ENCODE measurements at places on chromosomes 2 and 18.

GRCh38 chr2:240452462-240453256 lies 17.2 kb downstream of the GPC1 start:
- DNase-seq: no peak

DNA sequence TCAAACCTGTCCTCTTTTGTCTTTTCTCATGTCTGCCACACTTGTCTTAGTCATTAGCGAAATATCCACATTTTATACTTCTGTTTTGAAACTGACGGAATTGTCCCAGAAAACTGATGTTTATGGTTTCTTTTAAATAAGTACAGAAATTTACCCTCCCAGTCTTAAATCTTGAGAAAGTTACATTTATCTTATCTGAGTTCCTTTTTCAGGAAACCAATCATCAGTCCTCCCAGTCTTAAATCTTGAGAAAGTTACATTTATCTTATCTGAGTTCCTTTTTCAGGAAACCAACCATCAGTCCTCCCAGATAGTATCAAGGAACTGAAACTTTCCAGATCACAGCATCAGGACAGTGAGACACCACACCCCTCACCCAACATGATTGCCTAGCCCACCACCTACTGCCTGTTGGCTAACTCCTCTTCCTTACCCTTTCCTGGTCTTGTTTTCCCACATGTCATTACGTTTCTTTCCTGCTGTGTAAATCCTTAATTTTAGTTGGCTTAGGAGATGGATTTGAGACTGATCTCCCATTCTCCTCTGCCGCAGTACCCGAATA lies 247.7 kb downstream of the PTPRM start:
- no peak for DNase-seq

DNA sequence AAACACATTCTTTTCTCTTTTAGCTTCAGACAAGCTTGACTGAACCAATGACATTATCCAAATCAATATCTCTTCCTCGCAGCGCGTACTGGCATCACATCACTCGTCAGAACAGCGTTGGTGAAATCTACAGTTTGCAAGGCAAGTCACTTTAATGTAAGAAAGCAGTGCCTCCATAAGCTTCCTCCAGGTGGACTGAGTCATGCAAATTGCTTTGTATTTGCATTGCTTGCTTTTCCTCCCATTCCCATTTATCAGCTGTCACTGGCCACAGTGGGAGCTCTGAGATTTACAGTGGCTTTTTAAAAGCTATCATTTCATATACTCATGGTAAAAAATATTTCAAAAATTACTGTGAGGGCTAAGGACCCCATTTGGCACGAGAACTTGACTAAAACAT lies 189.9 kb downstream of the CD226 start:
- no peak for DNase-seq

DNA sequence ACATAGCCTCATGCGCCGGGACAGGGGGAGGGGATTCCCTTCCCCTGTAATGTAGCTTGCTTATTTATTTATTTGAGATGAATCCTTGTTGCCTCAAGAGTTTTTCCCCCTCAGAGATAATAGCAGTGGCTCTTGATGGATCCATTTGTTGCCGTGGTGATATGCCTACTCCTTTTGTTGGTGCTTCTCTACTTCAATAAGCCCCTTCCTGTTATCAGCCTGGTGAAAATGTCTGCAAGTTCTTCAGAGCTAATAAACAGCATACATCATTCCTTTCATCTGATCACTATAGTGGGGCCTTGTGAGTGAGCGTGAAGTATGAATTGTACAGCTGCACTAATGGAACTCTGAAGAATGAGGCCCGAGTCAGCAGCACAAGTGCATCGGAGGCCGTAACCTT lies 19.4 kb downstream of the FZD5 start:
- DNase-seq: no peak

DNA sequence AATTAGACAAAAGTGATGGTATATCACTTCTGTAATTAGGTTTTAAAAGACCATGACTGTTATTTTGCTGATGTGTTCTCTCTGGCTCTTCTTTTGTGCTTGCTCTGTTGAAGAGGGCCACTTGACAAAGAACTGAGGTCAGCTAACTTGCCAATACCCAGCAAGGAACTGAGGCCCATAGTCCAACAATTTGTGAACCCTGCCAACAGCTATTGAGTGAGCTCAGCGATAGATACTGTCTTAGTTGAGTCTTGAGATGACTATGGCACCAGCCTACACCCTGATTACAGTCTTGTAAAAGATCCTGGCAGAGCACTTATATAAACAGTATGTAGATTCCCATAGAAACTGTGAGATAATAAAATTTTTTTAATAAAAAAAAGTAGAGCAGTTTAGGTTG lies 103.0 kb downstream of the BMPR2 start:
- DNase-seq: no peak

GRCh38 chr18:68498185-68498584 lies 216.7 kb downstream of the TMX3 start:
- DNase-seq: no peak

DNA sequence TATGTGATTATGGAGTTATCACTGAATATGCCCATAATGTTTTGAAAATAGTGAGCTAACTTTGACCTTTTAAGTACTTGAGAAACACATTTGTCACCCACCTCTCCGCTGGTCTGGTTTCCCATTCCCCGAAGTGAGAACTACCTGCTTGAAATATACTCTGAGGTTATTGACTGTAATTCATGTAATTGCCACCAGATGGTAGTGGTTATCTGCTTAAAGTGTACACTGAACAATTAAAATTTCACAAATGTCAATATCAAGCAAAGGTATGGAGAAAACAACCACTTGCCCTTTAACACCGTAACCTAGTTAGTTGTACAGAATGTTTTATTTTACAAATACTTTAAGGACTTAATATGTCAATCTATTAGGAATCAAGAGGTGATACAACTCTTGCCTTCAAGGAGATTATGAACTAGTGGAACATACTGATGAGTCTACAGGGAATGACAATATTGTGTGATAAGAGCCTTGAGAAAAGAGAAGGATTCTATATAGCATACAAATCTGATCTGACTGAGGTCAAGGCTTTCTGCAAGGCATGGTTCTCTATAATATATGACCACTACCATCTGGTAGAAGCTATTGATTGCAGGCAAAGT lies 316.8 kb upstream of the KCNH7 start:
- DNase-seq: no peak

- DNase-seq: no peak
Observed at GRCh38 chr18:78659748-78660147, 319.9 kb upstream of the SALL3 start.

- DNase-seq: no peak
Observed at GRCh38 chr2:119748135-119748534, 11.6 kb upstream of the PTPN4 start.

GRCh38 chr18:40687399-40687798 lies 1267.6 kb upstream of the PIK3C3 start:
- no peak for DNase-seq

- no peak for DNase-seq
Observed at GRCh38 chr2:47277987-47278386, 122.9 kb upstream of the STPG4 start.

DNA sequence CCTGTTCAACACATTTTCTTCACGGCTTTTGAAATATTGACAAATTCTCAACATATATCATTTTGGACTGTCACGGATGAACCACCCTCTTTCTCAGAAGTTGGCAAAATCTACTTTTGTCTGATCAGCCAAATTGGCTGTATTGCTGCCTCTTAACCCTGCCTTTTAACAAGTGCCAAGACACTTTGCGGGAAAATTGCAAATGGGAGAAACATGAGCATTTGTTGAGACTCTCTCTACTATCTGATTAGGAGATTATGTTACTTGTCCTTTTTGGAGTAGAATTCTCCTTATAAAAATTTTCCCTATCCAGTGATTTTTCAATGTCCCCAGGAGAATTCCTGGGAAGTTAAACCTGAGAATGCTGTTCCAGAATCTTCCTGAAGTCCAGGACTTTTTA lies 256.2 kb upstream of the ZSWIM2 start:
- no peak for DNase-seq

GRCh38 chr2:9164112-9164608 lies 42.5 kb upstream of the ASAP2 start:
- no peak for DNase-seq

- no peak for DNase-seq
Observed at GRCh38 chr2:48145845-48146452, 239.7 kb upstream of the FBXO11 start.

- DNase-seq: no peak
Observed at GRCh38 chr2:51624995-51625394, 593.1 kb upstream of the NRXN1 start.

- DNase-seq: no peak
Observed at GRCh38 chr2:215397632-215398341, 38.1 kb downstream of the FN1 start.

DNA sequence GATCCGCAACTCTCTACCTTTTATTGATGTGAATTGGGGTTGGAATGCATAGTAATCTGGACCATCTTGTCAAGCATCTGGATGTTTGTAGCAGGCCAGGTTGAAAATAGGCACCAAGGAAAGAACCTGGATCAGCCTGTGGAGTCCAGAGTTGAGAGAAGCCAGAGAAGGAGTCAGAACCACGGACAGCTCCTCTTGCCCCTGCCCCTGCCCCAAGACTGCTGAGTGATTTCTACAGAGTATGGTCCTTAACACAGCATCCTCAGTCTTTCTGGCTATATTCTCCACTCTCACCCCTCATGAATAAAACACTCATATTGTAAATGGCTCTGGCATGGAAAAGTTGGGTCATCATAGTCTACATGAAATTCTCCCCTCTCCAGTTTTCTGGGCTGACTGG lies 154.6 kb downstream of the LOXHD1 start:
- DNase-seq: no peak

DNA sequence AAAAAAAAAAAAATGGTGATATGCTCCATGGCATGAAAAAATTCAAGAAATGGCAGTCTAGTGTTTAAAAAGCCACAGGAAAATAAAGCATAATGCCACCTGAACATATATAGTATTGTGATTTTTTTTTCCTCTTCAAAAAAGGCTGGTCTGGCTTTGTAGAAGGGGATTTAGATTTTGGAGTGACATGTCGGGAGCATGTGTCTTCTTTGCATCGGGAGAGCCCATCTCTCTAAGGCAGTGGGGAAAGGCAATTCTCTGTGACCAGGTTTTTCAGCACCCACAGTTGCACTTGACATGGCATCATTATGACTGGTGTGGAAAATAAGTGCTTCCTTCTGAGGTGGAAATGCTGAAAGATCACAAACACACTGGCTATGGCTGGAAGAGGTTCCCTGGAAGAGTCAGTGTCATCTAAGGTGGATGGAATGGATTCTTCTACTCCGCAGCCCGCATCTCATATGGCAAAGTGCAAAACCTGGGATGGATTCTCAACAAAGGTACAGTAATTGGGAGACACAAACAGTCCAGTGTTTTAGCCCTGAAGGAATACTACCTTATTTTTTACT lies 172.5 kb downstream of the AGAP1 start:
- peak; percentile 40 for DNase-seq

- no peak for DNase-seq
Observed at GRCh38 chr2:28729698-28730097, 21.9 kb upstream of the PPP1CB start.

- DNase-seq: no peak
Observed at GRCh38 chr2:97736608-97737330, 23.4 kb downstream of the ZAP70 start.

DNA sequence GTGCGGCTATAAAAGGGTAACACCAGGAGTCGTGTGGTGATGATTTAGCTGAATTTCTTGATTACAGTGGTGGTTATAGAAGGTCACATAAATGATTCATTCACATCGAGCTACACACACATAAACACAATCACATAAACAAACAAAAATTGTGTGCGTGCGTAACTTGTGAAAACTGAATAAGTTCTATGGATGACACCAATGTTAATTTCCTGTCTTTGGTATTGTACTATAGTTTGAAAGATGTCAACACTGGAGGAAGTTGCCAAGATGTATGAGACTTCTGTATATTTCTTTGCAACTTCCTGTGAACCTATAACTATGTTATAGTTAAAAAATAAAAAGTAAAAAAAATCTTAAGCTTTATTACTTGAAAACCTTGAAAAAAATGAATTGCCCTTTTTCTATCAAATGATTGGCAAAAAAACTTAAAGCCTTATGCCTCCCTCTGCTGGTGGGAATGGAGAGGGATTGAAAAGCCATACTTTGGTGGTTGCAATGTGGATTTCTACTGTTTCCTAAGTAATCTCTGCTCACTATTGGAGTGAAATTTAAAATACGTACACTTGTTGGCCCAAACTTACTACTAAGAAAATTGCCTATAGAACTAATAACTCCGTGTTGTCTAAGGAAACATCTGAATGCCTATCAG lies 227.7 kb downstream of the RPIA start:
- DNase-seq: no peak

GRCh38 chr2:173657996-173658717 lies 303.5 kb downstream of the CDCA7 start:
- no peak for DNase-seq

DNA sequence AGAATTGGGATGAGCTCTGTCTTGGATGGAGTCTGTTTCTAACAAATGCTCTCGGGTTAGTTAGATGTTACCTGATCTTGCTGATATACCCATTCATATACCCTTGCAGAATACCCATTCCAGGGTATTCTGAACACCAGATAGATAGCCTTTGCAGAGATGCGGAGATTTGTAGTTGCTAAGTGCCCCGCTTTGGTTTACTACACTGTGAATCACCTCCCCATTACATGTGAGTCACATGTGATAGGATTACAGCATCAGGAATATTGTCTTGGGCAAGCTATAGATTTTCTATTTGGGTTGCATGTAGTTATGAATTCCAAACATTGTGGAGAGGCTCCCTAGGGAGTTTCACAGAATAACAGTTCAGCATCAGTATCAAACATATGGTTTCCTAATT lies 3.8 kb downstream of the VSNL1 start:
- DNase-seq: no peak

- DNase-seq: no peak
Observed at GRCh38 chr2:38092196-38092902, 16.4 kb upstream of the CYP1B1 start.

GRCh38 chr2:14700753-14701152 lies 68.2 kb downstream of the LRATD1 start:
- DNase-seq: no peak

DNA sequence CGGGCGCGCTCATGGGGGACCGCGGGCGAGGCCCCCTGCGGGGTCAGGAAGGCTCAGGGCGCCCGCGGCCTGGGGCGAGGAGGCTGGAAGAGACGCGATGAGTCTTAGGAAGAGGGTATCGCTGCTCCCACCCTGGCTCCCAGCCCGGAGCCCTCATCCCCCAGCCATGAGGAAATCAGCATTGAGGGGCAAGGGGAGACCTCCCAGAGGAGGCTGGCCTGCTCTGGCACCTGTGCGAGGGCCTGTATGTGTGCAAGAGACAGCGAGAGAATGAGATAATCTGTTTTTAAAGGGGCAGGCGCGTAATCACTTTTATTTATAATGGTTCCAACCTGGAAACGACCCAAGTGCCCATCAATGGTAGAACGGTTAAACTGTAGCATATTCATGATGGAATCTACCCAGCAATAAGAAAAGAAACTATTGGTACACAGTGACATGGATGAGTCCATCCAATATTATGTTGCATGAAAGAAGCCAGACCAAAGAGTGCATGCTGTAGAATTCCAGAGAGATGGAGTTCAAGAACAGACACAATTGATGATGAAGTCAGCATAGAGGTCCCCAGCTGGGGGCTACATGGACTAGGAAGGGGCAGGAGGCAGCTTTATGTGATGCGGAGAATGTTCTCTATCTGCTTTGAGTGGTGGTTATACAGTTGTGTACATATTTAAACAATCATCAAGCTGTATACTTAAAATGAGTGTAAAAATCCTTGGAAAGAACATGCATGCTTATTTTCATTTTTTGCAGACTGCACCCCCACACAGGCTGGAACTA lies 14.4 kb downstream of the FBXO41 start:
- no peak for DNase-seq

- no peak for DNase-seq
Observed at GRCh38 chr18:39604836-39605235, 2039.2 kb upstream of the CELF4 start.

GRCh38 chr2:216596236-216596979 lies 36.8 kb upstream of the IGFBP2 start:
- no peak for DNase-seq
